ENCODE measurements at places on chromosomes 13 and 19.

DNA sequence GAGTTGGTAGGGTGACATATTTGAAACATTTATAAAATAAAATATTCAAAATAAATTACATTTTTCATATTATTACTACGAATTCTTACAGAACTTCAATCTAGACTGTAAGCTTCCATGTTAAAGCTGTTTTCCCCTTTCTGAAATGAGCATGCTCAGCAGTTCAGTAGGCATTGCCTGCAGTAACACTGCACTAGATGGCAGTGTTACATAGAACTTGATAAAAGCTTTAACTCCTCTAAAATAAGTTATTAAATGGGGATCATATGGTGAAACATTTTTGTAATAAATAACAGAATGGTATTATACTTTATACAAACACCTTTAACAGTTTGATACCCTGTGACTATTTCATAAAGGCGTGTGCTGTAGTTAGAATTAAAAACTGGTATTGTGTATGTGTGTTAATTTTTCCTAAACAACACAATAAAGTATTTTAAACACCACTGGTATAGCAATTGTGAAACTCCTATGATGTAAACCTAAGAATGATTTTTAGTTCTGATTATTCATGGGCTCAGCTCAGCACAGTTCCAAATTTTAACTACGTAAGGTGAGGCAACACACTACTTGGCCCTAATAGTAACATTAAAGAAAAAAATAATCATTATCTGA lies 11.6 kb upstream of the GPR18 start:
- no peak for DNase-seq

GRCh38 chr13:94218951-94219350 lies 260.5 kb downstream of the DCT start:
- DNase-seq = no peak

DNA sequence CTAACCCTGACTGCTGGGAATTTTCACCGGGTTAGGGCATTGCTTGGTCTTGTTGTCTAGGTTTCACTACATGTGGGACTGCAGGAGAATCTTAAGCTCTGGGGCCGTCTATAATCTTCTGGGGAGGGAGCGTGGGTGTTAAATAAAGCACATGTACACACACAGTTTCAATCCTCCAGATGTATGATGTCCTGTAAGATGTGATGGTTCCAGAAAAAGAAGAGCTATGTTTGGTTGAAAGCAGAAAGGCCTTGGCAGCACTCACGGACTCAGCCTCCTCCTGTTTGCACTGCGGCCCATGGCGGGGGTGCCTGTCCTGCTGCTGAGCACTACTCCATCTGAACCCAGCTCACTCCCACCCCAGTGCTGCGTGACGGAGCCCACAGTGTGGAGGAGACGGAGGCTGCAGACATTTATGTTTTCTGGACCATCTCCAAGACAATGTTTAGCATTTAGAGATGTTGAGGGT lies 343.5 kb downstream of the TEX29 start:
- DNase-seq = no peak

- peak; percentile 8 for DNase-seq
Observed at GRCh38 chr19:1942078-1942933, 1.3 kb downstream of the CSNK1G2 start.

DNA sequence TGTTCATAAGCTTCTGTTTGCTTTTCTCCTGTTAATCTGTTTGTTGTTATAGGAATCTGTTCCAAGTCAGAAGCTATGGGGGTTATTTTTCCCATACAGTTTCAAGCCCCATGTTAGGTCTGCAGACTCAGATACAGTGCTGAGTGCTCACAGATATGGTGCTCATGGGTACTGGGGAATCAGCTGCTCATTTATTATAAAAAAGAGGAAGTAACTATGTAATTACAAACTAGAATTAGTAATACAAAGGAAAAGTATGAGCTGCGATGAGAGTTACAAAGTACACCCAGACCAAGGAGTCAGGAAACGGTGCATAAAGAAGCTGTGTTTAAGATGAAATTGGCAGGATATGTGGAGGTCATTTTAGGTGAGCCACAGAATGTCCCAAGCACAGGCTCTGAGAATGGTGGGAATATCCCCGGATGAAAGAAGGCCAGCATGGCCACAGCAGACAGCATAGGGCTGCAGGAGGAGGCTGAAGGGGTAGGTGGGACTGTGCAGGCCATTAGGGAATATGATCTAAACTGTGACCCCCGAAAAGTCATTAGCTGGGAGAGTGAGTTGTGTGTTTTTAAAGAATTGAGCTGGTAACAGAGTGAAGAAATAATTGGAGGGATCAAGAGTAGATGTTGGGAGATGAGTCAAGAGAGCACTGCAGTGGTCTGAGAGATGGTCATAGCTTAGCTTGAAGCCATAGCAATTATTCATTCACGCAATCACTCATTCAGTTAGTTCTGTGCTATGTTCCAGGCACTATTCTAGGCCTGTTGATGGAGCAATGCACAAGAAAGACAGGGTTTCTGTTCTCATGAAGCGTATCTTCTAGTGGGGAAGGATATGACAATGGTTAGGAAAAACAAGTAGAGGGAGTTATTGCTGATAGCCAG lies 177.4 kb upstream of the UBL3 start:
- DNase-seq = no peak

GRCh38 chr13:23477101-23477500 lies 43.6 kb upstream of the SACS start:
- no peak for DNase-seq

- no peak for DNase-seq
Observed at GRCh38 chr19:57747472-57747807, 825 bp downstream of the ZNF776 start.

DNA sequence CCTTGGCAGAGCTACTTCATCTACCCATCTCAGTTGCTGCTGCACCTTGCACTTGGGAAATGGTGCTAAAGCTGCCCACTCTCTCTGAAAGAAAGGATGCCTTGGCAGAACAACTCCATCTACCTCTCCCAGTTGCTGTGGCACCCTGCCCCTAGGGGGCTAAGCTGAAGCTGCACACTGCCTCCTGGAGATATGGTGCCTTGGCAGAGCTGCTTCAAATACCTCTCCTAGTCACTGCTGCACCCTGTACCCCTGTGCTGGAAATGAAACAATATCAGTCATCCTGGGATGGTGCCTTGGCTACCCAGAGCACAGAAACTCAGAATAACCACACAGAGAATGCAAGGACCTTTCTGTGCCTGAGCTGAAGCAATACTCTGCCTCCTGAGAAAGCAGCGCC lies 615.8 kb downstream of the DIAPH3 start:
- no peak for DNase-seq

- no peak for DNase-seq
Observed at GRCh38 chr19:51724543-51724942, 752 bp upstream of the HAS1 start.

GRCh38 chr13:44435142-44435918 lies 61.7 kb downstream of the SERP2 start:
- peak; percentile 87 for DNase-seq

- no peak for DNase-seq
Observed at GRCh38 chr19:50797781-50798658, 7.8 kb downstream of the ACP4 start.

DNA sequence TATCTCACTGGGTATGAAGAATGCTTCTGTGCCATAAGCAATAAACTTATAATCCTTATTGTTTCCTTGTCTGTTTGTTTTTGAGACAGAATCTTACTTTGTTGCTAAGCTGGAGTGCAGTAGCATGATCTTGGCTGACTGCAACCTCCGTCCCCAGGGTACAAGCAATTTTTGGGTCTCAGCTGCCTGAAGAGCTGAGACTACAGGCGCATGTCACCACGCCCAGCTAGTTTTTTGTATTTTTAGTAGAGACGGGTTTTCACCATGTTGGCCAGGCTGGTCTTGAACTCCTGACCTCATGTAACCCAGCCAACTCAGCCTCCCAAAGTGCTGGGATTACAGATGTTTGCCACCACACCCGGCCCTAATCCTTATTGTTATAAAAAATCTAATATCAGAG lies 112.5 kb downstream of the MYO16 start:
- no peak for DNase-seq

DNA sequence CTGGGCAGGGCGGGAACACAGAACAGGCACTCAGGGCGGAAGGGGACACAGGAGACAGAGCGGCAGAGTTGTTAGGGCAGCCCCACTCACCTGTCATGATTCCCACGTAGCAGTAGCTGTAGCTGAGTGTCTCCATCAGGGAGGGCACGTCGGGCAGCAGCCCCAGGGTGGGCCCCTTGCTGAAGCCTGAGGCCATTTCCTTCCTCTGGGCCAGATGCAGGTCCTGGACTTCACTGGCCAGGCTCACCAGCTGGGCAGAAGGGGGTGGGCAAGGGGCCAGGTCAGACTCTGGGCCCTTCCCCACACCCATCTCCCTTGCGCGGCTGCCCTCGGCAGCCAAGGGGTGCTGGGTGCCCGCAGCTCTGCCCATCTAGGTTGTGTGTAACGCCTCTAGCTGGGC lies 5.9 kb downstream of the MBOAT7 start:
- no peak for DNase-seq

- DNase-seq = no peak
Observed at GRCh38 chr13:98768522-98768921, 16.1 kb upstream of the SLC15A1 start.

- DNase-seq = no peak
Observed at GRCh38 chr13:60343978-60344377, 53.0 kb upstream of the TDRD3 start.

GRCh38 chr19:46536391-46536790 lies 40.7 kb upstream of the PNMA8B start:
- DNase-seq = no peak

GRCh38 chr13:44283600-44283999 lies 90.0 kb upstream of the SERP2 start:
- no peak for DNase-seq

DNA sequence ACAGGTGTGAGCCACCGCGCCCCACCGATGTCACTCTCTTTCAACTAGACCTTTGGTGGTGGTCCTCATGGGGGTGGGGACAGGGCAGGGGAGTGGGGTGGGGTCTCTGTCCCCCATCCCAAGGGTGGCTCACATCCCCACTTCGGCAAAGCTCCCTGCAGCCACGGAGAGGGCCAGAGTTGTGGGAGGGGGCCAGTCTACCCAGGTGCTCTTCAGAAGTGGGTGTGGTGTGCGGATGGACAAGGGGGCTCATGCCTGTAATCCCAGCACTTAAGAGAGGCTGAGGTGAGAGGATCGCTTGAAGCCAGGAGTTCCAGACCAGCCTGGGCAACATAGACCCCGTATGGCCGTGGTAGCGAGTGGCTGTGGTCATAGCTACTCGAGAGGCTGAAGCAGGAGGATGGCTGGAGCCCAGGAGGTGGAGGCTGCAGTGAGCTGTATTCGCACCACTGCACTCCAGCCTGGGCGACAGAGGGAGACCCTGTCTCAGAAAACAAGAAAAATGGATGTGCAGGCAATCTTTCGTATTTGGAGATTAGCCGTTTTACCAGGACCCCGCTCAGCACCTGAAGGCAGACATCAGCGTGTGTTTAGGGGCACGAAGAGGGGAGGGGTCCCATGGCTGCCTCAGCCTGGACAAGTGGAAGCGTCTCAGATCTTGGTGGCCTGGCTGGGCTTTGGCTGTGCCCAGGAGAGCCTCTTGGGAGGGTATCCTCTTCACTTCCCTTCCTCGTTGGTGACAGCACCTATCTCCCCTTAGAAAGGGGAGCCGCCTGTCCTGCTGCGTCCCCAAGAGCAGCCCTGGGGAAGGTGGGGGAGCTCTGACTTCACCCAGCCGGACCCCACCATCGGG lies 846 bp downstream of the TGFBR3L start:
- no peak for DNase-seq

DNA sequence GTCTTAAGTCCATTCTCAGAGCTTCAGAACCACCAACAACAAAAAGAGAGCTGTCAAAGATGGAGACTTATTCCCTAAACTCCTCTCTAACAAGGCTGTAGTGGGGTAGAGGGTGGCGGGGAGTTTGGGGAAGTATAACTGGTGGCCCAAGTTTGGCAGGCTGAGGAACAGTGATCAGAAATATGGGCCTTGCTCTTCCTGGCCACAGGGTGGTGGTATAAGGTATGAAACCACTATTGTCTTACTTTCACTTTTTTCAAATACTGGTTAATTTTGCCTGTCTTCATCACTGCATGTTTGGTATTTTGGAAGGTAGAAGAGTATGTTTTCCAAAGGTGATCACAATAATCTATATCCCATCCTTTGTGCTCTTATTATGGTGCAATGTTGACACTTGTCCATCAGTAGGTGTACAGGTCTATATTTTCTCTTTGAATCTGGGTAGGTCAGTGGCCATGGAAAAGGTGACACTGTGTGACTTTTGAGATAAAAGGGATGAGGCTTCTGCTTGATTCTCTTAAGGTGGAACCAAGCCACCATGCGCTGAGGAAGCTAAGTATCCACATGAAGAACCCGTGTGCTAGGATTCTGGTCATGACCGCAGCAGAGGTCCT lies 23.2 kb upstream of the GPC5 start:
- no peak for DNase-seq

DNA sequence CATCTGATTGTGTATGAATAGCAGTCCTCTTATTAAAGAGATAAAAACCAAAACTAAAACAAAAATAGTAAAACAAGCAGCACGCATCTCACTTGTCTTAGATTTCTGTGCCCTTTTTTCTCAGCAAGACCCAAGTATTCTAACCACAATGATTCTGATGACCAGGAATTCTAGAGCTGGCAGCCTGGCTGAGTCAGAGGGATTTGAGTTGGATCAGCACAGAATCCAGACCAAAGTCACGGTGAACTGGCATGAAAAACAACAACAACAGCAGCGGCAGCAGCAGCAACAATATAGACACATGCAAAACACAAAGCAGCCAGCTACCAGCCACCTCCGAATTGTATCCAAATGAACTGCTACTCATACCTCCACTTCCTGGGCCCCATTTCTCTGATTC lies 360.5 kb downstream of the KCNRG start:
- no peak for DNase-seq

DNA sequence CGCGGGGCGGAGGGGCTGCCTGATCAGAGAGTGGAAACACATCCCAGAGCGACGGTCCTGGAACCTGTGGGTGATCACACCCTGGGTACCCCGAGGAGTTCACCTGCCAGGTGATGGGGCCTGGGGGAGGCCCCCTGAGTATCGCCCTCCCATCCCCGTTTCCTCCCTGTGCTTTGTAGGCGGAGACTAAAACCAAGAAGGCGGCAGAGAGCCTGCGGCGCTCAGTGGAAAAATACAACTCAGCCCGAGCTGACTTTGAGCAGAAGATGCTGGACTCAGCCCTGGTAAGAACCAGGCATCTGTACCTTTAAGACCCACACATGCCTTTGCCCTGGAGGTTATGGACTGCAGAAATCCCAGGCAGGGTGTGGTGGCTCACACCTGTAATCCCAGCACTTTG lies 19.3 kb downstream of the FCHO1 start:
- DNase-seq = no peak

GRCh38 chr13:46124531-46124966 lies 19.7 kb upstream of the CPB2 start:
- DNase-seq = no peak

- no peak for DNase-seq
Observed at GRCh38 chr13:41561170-41561569, 103.8 kb downstream of the RGCC start.

Data from BJ (cell line).